ENCODE measurements at places on chromosomes 2 and 18. TPM values are rescaled to one million over a fixed set of nuclear protein-coding genes. Genes with fewer than 3 reads are reported as not detected.

BCL2 gene
- total RNA-seq = 66.0 TPM

LYPD6 gene
- total RNA-seq = not detected

DNA sequence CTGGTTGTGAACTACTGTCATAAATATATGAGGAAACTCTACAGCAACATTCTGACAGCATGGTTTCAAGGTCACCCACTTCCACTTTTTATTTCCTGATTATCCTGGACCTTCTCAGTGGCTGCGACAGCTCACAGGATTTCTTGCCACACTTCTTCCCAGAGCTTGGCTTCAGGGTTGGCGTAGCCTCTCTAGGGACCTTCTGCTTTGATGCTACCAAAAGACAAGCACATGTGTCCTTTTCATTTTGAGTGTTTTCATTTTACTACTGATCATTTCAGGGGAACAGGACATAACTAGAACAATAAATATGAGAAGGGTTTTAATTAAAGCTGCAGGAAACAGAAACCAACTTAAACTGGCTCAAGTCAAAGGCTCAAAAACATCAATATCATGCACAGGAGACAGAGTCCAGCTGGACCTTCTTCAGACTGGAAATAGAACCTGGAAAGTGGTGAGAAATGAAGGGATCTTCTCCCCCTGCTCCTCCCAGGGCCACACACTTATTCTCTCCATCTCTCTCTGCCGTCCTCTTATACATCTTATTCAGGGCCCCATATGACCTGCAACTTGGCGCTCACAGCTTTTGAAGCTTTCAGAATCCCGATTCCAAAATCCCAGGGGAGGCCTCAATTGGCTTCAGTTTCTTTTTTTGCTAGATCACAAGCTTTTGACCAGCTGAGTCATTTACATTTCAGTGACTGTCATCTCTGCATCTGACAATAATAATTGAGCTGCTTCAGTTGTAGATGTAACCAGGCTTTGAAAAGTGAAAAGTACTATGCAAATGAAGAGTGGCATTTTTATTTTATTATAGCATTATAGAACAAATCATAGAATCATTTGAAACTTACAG, 9.7 kb downstream of the VIT start:
- no peak for DNase-seq

TGFA gene
- total RNA-seq = 0.18 TPM

- DNase-seq = no peak
Observed at GRCh38 chr2:218927422-218927821, 32.0 kb upstream of the CDK5R2 start.

IWS1 gene
- total RNA-seq = 49.5 TPM

GRCh38 chr2:144678736-144679135, 158.8 kb upstream of the ZEB2 start:
- DNase-seq = no peak

OTOF gene
- 2.3 TPM for total RNA-seq

- peak; percentile 27 for DNase-seq
Observed at GRCh38 chr18:63578357-63578958, 8.7 kb upstream of the SERPINB13 start.

CAVIN2 gene
- not detected for total RNA-seq

DNA sequence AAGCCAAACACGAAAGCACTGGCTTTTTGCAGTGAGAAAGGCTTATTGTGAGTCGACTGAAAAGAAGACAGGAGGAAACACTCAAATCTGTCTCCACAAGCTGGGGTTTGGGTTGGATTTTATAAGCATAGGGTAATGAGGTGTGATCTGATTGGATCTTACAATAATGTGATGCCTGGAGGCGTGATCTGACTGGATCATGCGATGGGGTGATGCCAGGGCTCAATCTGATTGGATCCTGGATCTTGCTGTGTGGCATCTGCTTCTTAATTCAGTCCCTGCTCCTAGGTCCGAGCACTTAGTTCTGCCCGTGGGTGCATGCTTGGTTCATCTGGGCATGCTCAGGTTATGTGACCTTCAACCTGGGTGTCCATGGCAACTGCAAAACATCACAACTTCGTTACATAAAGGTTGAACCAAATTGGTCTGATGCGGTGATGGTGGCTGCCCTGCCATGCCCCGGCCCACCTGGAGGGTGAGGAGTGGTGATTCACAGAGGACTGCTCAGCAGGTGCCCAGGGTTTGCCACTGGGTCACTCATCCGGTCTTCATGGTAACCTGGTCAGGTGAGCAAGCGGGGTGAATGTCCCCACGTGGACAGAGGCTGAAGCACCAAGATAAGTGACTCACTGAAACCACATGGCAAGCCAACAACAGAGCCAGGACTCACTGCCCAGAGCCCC, 111.0 kb downstream of the KCNF1 start:
- DNase-seq = no peak

RAX gene
- total RNA-seq = not detected

DNA sequence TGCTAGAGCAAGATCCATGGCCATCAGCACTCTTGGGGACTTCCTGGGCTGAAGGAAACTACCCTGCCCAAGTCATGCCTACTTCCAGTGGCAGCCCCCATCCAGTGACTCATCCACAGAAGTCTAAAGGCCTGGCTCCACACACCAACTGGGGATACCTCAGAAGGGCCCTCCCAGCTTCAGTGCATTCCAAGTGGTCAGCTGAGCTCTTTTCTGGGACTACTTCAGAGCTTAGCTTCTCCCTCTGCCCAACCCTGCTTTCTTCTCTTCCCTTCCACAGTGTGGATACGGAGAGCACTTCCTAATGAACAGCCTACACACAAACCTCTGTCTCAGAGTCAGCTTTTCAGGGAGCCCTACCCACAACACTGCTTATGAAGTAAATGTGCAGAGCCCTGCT, 66.5 kb downstream of the CLHC1 start:
- no peak for DNase-seq

- peak; percentile 34 for DNase-seq
Observed at GRCh38 chr2:224359569-224359968, 42.3 kb downstream of the FAM124B start.

PFN4 gene
- not detected for total RNA-seq

- no peak for DNase-seq
Observed at GRCh38 chr2:100674666-100675065, 111.9 kb downstream of the PDCL3 start.

DNA sequence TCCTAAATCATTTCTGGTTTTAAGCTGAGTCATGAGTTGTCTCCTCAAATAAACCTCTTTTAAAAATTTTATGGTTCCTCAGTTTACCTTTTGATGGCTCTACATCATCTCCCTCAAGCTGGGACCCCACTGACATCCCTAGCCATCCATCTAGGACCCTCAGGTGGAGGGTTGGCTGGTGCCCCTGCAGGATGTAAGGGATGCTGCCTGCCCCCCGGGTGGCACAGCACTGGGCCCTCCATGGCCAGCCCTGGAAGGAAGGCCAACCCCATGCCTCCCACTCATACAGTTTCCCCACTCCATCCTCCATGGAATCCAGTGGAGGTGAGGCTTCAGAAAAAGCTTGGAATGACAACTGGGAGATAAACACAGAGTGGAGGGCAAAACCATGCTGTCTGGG, 17.2 kb upstream of the GPC1 start:
- no peak for DNase-seq
